Fibroblast of skin of right quadriceps (primary cell): ENCODE measurements at places on chromosomes 2 and 18.

- no peak for DNase-seq
These were observed 55.0 kb downstream of the KIF1A start for GRCh38 chr2:240765007-240765406.

DNA sequence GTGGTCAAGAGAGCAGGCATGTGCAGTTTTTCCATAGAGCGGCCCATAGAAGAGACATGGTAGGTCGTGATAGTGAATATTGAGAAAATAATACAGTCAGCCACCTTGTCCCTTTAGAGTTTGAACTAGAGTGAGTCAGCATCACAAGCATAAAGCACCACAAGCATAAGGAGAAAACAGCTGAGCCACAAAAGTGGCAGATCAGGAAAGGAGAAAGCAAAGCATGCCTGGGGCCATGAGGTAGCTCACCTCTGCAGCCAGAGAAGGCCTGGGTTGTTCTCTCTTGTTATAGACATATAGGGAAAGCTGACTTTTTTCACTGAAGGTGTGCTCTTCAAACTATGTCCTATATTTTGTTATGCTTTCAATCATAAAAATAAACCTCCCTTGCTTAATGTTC lies 879.0 kb downstream of the DSC3 start:
- DNase-seq, result no peak

DNA sequence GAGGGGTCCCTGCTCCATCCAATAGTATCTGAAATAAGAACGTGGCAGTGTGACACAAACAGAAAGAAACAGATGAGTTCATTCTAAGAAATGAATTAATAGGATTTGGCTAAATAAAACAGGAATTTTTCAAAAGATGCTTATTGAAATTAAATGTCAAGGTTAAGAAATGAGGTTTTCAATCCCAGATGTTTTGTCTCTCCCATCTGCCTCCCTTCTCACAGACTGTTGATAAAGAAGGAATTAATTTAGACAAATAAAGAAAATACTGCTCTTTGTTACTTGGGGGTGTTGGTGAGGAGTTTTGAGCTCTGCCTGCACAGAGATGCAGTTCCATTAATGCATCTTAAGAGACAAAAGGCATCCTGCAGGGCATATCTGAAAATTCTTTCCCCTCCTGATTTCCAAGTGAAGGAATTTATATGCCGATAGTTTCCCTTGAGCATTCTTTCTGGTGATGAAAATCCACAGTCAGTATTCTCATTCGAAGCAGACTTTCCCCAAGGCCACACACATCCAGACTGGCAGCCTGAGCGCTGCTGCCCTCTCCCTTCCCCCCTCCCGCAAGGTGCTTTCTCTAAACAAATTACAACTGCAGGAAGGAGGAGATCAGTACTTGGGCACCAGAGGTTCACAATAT lies 385.4 kb upstream of the RND3 start:
- peak; percentile 32 for DNase-seq

DNA sequence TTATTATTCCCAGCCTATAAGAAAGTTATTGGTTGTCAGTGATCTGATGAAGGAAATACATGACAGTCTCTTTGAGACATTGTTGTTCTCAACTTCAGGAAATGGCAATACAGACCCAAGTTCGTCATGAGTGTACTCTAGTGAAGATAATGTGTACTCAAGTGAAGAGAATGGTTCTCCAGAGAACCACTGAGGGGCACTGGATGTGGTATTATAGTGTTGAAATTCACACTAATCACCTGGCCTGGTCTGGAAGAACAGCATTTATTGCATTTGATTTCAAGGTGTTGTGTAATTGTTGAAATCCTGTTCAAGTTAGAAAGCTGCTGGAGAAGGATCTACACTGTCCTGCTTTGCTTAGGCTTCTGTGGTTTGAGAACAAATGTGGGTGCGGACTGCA lies 23.4 kb upstream of the OTX1 start:
- no peak for DNase-seq

DNA sequence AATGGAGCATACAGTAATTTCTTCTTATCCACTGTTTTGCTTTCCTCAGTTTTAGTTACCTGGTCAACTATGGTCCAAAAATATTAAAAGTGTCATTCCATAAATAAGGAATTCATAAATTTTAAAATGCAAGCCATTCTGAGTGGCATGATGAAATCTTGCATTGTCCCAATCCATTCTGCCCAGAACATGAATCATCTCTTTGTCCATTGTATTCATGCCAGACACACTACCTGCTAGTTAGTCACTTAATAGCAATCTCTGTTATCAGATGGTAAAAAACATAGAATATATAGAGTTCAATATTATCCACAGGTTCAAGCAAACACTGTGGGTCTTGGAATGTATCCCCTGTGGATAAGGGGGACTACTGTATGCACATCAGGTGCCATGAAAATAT lies 872.2 kb upstream of the NXPH2 start:
- DNase-seq, result no peak

DNA sequence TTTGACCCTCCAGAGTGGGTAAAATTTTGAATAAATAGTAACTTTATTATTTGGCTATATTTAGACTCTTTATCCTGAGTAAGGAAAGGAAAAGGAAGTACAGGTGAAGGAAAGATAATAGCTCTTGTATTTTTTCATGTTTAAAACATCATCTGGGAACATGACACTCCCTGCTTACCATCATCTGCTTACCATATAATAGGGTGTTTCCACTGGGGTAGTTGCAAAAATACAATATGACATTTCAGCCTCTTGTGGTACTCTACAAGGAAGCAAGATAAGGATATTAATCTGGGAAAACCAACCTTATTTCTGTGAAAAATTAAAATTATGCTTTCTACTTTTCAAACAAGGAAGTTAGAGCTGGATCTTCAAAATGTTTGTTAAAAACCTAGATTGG lies 9.9 kb downstream of the RELCH start:
- no peak for DNase-seq

DNA sequence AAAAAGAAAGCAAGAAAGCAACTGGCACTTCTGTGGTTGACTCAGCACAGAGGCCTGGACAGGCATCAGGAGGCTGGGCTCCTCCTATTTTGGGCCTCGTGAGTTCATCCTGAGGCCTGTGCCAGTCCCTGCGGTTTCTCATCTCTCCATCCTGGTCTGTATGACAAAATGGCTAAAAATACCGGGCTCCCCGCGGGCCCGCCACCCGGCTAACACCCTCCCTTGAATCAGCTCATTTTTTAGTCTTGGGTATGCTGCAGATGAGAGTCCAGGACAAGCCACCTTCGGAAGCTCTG lies 62.3 kb upstream of the YWHAQ start:
- peak; percentile 37 for DNase-seq

GRCh38 chr2:151790689-151791088 lies 37.5 kb downstream of the ARL5A start:
- no peak for DNase-seq

DNA sequence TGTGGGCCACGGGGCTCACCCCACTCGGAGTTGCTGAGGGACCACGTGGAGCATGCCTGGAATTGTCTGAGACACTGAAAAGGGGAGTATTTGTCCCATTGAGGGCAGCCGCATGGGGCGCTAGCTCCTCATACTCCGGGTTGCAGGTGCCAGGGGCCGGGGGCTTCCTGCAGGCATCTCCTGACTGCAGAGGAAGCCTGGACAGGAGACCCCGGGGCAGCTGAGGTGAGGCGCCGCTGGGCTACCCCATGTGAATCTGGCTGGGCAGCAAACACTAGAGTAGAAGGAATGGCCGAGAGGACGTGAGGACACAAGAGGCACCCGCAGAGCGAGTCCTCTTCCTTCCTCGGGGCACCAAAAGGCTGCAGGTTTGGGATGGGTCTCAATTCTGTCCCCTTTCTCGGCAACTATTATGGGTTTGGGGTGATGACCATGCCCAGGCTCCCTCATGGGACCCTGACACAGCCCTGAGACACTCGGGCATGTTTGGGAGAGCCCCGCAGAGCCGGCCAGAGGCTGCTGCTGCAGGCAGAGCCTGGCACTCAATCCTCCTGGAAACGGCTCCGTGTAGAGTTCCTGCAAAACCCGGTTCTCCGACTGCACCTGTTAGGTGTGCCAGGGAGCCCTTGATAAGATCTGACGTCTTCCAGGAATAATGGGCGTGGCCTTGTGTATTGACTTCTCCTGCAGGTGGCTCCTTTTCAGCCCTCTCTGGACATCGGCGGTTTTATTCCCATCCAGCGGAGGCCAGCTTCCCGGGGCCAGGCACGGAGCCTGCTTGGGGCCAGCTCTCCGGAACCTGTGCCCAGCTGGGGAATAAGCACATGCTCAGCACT lies 77.0 kb downstream of the CTIF start:
- no peak for DNase-seq

GRCh38 chr2:96540136-96540535 lies 3.6 kb downstream of the ARID5A start:
- DNase-seq, result peak; percentile 55

DNA sequence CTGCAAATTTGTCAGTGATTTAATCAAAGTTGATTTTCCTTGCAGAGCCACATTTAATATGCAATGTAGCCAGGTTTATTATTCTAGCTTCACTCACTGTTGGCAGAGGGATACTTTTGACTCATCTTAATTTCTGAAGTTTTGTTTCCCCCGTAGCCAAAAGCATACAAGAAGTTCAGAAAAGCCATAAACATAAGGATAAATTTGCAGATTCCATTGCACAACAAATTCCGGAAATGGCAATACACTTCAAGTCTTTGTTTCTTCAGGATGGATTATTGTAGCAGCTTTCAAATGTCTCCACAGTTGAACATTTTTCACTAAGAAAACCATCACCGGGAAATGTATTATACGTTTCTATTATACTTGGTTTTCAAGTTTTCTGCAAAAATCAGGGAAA lies 88.0 kb upstream of the ZCCHC2 start:
- DNase-seq, result no peak

- DNase-seq, result no peak
These were observed 254.3 kb downstream of the RBM43 start for GRCh38 chr2:151007365-151007764.

DNA sequence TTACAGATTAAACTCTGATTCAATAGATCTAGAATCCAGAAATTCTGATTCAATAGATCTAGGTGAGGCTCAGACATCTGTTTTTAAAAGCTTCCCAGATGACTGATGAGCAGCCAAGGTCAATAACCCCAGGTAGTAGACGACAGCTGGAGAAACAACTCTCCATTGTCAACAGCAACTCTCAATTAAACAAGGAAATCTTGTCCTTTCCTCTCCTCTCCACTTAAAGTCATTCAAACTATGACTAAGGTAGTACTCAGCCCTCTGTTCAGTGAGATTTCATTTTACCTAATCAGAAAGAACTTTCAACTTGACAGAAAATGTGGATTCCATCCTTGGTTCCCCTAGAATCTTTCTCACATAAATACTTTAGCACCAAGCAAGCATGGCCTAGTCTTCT lies 94.6 kb upstream of the SCG2 start:
- peak; percentile 9 for DNase-seq

GRCh38 chr2:165630236-165630635 lies 160.7 kb downstream of the CSRNP3 start:
- no peak for DNase-seq

DNA sequence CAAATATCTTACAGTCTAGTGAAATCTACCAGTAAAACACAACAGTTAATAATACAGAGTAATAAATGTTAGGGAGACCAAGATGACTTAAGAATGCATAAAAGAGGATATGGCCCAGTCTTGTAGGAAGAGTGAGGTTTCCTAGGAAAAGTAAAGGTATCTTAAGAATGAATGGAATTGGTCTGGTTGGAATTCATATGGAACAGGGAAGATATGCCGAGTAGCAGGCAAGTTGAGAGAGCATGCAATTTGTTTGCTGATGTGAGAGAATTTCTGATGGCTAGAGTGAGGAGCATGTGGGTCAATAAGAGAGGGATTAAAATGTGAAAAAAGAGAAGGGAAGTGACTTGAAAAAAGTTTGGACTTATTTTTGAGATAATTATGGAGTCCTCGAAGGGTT lies 512.9 kb upstream of the ZEB2 start:
- DNase-seq, result no peak

- DNase-seq, result no peak
These were observed 397.6 kb upstream of the HS6ST1 start for GRCh38 chr2:128716299-128716721.

GRCh38 chr2:79935771-79936657 lies 368.5 kb downstream of the LRRTM1 start:
- peak; percentile 67 for DNase-seq

DNA sequence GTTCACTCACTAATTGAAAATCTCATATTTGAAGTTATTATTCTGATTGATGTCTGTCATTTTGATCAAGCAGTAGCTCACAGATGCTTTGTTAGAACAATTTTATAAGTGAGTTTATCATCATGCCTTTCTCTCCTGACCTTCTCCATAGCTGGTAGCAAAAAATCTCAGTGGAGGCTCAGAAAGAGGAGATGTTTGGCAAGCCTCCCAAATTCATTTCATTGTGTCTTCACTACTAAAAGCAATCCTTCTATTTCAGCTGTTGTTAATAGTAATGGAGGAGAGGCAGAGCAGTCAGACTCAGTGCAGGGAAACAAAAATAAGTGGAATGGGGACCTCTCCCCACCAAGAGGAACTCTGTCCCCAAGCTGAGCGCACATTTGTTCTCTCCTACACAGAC lies 2127.8 kb upstream of the CELF4 start:
- no peak for DNase-seq

DNA sequence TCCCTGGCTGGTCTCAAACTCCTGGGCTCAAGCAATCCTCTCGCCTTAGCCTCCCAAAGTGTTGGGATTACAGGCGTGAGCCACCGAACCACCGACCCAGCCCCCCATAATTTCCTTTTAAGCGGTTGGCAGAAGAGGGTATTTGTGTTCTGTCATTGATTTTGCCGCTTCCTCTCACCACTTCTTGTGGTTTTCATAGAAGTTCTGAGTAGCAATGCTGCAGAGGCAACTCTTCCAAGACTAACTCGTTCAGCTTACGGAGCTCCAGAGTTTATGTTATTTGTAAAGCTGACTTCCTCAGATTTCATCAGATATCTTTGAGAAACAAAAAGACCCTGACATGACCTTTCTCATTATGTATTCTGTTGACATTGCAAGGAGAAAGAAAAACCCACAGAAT lies 261.4 kb upstream of the KCNJ3 start:
- no peak for DNase-seq

DNA sequence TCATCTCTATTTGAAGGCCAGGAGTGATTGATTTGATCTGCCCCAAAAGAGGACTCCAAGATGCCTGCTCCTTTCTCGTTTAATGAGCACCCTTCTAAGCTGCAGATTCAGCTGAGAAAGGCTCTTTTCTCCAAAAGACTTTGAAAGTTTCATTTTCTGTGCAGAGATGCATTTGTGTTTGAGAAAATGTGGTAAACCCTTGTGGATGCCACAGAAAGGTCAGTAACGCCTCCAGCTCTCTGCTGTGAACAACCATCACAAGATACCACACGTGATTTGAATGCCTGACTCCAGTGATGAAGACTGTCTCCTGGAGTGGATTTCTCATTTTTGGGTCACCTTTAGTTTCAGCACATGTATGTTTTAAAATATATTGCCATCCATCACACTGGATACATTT lies 35.0 kb upstream of the CCDC85A start:
- no peak for DNase-seq

GRCh38 chr2:27804146-27804545 lies 32.6 kb downstream of the MRPL33 start:
- DNase-seq, result peak; percentile 77
